ENCODE measurements at places on chromosomes 4 and X.

DNA sequence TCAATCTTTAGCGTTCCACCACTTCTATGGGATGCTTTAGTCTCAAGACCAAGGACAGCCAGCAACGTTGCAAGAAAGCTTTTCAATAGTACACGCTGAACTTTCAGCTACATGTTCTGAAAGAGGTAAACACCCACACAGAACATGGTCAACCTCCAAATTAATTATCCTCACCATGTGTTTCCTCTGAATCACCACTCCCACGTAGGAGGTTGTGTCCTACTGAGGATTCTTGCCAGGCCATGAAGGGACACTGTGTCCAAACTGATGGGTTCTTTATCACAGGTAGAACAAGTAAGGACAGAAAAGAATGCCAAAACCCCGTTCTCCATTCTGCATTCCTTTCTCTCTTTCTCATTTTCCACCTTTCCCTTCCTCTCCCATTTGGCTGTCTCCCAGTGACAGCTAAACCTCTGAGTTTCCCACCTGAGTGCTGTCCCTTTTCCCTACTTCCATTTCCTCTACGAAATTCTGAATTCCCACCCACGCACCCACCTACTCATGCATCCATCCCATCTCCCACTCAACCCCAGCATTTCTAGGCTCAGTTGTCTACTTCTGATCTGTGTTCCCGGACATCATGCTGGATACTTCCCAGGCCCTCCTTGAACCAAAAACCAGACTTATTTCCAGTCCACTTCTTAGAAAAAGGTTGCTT is 29.0 kb upstream of the GPM6B start:
- DNase-seq = no peak

DNA sequence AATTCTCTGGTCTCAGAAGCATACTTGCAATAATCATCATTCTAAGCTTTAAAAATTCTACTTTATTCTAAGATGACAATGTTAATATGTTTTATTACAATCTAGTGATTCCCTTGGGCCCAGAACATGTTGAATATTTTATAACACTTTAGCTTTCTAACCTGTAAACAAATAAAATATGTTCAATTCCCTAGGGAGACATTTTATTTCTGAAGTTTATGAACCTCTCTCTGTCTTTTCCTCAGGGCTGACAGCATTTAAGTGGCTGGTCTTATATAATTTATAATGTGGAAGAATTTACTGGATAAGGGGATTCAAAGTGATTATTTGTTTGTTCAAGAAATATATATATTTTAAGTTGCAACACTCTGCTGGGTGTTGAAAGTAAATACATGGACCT is 55.3 kb upstream of the NPFFR2 start:
- DNase-seq = no peak

DNA sequence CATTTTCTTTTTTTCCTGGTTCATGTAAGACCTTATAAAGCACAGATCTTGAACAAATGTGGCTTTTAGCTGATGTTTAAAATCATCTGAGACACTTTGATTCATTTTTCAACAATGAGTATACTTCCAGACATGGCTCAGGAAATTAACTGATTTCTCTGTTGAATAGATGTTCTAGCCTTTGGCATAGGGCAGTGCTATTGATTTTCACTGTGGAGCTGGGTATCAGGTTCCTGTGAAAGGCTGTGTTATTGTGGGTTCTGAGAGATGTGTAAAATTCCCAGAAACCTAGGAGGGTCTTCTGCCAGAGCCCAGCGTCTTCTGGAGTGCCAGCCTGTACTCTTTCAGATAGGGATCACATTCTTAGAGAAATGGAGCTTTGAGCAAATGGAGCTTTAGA is 278.9 kb downstream of the EPHA5 start:
- DNase-seq = no peak

DNA sequence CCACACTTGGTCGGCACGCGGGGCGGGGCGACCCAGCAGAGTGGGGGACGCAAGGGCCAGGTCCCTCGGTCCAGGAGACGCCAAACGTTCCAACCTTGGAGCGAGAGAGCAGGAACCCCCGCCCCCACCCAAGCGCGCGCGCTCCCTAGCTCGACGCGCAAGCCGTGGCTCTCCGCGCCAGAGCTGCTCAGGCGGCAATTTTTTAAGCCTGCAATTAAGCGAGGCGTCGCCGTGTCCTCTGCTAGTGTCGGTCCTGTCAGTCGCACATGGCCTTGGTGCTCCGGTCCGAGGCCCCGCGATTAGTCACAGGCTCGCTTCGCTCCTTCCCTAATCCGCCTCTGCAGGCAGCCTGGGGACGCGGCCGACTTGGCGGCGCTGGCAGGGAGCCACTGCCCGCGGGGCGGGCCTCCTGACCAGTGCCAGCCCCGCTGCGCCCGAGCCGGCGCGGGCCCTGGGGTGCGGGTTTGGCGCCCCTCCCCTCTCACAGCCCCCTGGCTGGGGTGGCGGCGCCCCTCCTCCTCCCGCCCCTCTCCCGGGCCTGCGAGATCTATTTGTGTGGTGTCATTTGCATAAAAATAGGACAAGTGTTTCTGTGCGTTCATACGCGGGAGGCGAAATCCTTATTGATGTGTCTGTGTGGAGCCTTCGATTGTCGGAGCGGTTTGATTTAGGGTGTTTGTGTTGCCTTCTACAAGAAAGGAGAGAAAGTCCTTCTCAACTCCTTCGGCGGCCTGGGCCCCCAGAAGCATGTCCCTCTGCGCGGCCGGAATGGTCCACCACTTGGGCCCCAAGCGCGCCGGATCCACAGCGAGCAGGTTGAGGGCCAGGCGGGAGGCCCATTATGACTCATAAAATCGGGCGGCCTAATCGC is 9.8 kb upstream of the BCOR start:
- no peak for DNase-seq

DNA sequence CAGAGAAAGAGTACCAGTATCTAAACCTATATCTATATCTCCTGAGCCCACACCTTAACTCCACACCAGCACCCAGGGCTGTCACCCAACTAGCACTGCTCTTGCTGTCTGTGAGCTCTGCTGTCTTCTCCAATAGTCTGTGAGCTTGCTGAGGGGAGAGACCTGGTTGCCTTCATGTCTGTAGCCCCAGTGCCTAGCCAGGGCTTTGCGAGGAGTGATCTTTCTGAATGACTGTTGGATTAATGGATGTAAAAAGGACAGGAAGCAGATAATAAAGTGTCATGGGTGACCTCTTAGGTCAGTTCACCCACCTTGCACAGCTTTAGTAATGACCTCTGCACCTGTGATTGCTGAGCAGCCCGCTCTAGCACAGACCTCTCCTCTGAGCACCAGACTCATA is 30.5 kb downstream of the CNGA2 start:
- no peak for DNase-seq

- no peak for DNase-seq
These were observed 863 bp upstream of the RAB33A start for GRCh38 chrX:130170752-130171445.

- DNase-seq = no peak
These were observed 313.9 kb upstream of the SPANXN4 start for GRCh38 chrX:142711796-142712290.

DNA sequence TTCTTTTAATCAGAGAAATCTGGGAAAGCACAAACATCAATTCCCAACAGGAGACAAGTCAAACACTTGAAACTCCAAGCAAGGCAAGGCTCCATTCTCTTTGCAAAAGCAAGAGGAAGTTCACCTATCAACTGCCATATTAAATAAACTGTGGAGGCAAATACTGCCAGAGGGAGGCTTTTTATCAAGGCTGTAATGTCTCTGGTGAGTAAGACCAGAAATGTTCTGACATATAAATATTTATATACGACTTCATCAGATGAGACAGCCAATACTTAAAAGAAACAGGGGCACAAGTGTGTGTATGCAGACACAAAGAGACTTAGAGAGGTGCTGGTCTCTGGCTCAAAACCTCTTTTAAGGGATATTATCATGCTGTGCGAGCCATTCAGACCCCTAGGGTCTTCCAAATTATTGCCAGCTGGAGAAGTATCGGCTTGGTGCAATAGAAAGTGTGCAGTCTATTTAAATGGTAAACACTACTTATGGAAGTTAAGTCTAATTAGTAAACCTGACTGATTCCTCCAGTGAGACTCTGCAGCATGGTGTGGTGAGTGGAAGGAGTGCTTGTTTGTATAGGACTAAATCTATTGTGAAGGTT is 24.4 kb downstream of the DCX start:
- no peak for DNase-seq

- no peak for DNase-seq
These were observed 53.7 kb upstream of the SLC39A8 start for GRCh38 chr4:102399021-102399420.

DNA sequence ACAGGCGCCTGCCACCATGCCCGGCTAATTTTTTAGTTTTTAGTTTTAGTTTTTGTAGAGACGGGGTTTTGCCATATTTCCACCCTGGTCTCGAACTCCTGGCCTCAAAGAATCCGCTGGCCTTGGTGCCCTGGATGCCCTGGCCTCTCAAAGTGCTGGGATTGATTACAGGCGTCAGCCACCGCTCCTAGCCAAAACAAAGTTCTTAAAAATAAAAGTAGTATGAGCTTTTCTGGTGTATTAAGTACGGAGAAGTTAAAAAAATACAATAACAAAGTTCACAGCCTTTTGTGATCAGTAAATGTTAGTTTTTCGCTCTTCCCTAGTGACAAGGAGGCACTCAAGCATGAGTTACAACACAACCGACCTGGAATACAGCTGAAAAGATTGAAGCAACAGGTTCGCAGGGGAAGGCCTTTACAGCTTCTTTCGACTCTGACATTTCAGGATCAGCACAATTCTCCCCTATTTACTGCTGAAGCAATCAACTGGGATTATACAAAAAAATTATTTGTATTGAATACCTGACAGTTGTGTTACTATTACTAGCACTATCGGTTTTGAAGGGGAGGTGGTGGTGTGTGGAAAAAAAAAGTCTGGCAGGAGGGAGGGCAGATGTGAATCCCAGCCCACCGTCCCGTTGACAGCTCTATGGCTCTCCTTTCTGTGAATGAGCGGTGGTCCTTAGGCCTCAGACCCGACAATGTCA is 893 bp upstream of the METAP1 start:
- no peak for DNase-seq

GRCh38 chrX:135512508-135513129 is 7.8 kb upstream of the INTS6L start:
- DNase-seq = no peak
